Endodermal cell (in vitro differentiated cells): ENCODE measurements at places on chromosomes 6 and 20.

- DNase-seq, result no peak
Measured at GRCh38 chr6:169046483-169047192, 207.0 kb downstream of the THBS2 start.

- no peak for DNase-seq
Measured at GRCh38 chr6:144641286-144641685, 356.2 kb downstream of the UTRN start.

GRCh38 chr20:60144404-60144803 lies 186.2 kb downstream of the CDH26 start:
- DNase-seq, result no peak

DNA sequence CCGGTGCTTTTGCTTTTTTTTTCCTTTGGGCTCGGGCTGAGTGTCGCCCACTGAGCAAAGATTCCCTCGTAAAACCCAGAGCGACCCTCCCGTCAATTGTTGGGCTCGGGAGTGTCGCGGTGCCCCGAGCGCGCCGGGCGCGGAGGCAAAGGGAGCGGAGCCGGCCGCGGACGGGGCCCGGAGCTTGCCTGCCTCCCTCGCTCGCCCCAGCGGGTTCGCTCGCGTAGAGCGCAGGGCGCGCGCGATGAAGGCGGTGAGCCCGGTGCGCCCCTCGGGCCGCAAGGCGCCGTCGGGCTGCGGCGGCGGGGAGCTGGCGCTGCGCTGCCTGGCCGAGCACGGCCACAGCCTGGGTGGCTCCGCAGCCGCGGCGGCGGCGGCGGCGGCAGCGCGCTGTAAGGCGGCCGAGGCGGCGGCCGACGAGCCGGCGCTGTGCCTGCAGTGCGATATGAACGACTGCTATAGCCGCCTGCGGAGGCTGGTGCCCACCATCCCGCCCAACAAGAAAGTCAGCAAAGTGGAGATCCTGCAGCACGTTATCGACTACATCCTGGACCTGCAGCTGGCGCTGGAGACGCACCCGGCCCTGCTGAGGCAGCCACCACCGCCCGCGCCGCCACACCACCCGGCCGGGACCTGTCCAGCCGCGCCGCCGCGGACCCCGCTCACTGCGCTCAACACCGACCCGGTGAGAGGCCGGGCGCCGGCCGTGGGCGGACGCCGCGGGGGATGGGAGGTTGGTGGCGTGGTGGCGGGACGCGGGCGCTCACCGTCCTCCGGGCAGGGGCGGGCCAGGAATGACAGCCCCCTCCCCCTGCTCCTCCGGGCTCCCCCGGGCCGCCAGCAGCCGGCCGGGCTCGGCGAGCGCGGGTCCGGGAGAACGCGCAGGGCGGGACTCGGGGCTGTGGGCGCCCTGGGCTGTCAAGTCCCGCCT lies 606 bp downstream of the ID4 start:
- DNase-seq, result peak; percentile 86

GRCh38 chr20:25685276-25686080 lies 11.2 kb downstream of the ZNF337 start:
- peak; percentile 65 for DNase-seq

- no peak for DNase-seq
Measured at GRCh38 chr6:119686644-119687043, 337.1 kb upstream of the MAN1A1 start.

DNA sequence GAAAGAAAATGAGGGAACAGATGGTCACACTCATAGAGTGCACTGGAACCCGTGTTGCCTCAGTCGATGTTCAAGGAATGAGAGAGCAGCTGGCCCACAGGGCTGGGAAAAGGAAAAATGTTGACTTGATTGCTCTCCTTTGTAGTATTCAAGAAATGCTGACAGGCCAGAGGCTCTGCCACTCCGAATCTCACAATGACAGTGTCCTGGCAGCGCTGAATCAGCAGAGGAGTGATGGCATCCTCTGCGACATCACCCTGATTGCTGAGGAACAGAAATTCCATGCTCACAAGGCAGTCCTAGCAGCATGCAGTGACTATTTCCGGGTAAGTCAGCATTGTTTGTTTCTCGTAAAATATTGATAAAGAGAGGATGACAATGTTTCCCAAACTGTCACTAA lies 51.3 kb downstream of the KLHL32 start:
- DNase-seq, result no peak

- no peak for DNase-seq
Measured at GRCh38 chr6:56593801-56594318, 48.8 kb downstream of the DST start.

GRCh38 chr20:20343932-20344331 lies 24.0 kb upstream of the INSM1 start:
- DNase-seq, result no peak

DNA sequence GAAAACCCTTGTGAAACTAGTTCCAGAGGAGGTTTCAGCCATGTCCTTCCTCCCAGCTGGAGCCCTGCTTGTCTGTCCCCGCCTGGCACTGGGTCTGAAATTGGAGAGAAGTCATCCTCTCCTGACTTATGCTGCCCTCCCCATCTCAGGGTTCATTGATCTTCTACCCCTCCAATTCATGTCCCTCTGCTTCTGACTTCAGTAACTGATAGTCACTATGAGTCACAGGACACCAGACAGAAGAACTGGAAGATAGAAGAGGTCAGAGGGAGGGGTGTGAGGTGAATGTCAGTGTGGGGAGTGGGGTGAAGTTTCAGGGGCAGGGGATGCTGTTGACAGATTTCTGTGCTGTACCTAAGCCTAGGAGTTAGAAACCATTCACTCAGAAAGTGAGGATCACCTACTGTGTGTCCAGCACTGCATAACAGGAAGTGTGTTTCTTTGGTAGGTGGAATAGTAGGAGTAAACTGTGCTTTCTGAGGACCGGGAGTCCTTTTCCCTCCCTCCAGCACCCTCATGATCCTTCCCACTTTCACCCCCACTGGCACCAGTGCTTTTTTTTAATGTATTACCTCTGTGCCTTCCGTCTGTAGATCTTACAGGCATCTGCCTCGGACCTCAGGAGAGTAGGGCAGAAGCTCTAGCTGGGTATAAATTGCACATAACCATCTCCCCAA lies 627 bp upstream of the RPP21 start:
- DNase-seq, result no peak

DNA sequence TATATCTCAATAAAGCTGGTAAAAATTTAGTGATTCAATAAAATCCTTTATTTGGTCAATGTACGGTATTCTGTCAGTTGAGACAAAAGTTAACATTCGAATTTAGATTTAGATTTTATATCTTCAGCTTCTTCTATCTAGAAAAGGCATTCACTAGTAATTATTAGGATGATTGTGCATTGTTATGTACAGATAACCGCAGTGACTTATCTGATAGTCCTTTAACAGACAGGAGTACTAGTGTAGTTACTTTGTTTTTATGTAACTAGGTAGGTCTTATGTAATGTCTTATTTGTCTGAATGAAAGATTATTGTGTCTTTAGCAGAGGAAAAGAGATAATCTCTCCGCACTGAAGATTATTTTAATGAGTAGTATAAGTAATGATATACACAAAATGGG lies 31.3 kb downstream of the TRIM27 start:
- DNase-seq, result no peak

GRCh38 chr20:5569021-5569420 lies 181.2 kb upstream of the SHLD1 start:
- no peak for DNase-seq

DNA sequence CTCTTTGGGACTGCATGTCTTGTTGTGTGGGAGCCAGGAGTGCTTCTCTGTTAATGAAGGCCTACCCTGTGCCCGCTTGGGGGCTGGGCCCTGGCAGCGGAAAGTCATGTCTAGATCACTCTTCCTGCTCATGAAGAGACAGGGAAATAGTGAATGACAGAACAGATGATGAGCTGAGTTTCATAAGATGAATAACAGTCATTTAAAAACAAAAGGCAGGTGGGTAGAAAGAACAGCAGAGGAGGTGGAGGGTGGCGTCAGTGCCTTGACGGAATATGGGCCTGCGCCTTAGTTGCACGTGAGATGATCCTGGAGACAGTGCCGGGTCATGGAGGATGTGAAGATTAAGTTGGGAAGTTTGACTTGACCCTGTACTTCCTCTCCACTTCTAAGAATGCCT lies 85.5 kb downstream of the ARID1B start:
- no peak for DNase-seq

DNA sequence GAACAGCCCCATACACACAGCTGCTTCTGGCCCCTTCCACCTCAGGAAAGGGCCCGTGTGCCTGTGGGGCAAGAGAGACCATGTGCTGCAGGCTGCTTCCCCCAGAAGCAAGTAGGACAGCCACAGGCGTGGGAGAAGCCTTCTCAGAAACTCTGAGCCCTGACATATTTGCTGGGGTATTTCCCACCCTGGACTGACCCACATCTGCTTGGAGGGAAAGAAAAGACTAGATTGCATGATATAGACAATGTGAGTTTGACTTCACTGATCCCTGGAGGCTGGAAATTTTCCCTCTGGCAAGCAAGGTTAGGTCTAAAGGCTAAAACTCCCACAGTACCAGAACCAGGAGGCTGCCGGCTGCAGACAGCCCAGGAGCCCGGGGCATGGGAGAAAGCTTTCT lies 213.3 kb upstream of the SSTR4 start:
- peak; percentile 11 for DNase-seq

- peak; percentile 35 for DNase-seq
Measured at GRCh38 chr6:149939356-149939648, 2.5 kb upstream of the ULBP2 start.

- no peak for DNase-seq
Measured at GRCh38 chr6:157092736-157093135, 230.6 kb downstream of the TMEM242 start.

GRCh38 chr6:161476711-161477110 lies 202.8 kb upstream of the AGPAT4 start:
- no peak for DNase-seq

GRCh38 chr20:60171313-60171712 lies 213.1 kb downstream of the CDH26 start:
- DNase-seq, result no peak

DNA sequence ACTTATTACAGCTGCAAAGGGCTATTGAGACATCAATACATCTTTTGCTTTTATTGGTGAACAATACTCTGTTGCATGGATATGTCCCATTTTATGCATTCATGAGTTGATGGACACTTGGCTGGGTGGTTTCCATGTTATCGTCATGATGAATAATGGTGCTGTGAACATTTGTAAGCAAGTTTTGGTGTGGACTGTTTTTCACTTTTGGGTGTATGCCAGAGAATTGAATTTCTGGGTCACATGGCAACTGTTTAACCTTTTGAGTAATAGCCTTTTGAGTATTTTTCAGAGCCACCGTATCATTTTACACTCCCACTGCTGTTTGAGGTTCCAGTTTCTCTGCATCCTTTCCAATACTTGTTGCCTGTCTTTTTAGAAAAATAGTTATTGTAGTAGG lies 107.0 kb downstream of the JARID2 start:
- no peak for DNase-seq

DNA sequence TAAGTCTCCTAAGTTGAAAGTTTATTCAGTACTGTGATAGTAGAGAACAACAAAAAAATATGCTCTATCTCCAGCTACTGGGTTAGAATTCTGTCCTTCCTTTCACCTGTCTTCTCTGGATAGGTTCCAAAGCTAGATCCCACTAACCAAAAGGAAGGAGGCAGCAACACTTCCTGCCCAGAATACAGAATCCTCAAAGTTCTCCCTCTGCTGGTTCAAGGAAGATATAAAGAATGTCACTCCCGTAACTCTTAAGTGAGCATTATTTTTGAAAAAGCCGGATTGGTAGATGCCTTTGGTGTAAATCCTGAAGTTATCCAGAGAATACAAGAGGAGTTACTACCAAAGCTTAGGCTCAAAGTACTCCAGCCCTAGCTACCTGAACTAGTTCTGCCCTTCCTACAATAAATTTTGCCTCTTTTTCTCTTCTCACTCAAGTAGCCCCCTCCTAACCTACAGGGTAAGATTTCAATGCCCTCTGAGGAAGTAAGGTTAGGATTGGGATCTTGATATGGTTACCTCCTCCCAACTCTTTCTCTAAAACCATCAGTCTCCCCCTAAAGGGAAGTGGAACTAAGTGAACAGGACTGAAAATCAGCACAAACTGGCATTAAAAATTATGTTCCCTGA lies 26.0 kb upstream of the CRIP3 start:
- DNase-seq, result peak; percentile 52

- DNase-seq, result no peak
Measured at GRCh38 chr6:92126088-92126487, 1293.3 kb downstream of the EPHA7 start.

DNA sequence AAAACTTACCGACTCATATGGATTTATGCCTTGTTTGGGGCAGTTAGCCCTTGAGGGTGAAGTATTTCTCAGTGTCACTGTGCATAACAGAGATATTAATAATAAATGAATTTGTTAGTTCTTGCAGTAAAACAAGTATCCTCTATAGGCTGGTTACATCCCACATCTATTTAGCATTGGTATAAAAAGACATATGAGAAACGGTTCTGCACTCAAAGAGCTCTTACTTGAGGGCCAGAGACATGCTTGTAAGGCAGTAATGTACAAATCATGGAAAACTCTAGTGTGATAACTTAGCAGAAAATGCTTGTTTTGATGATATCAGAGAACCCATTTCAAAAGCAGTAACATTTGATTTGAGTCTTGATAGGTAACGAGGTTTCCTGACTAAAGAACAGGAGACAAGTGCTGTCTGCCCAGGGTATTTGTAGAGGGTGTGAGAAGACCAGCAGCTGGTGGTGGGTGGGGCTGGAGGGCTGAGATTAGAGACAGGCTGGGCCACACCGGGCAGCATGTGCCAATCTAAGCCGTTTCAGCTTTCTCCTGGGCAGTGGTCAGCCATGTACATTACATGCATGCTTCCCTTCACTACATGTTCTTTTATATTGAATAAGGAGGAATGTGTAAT lies 46.3 kb downstream of the TULP4 start:
- DNase-seq, result no peak

- peak; percentile 38 for DNase-seq
Measured at GRCh38 chr20:37538003-37538402, 10.3 kb upstream of the BLCAP start.

DNA sequence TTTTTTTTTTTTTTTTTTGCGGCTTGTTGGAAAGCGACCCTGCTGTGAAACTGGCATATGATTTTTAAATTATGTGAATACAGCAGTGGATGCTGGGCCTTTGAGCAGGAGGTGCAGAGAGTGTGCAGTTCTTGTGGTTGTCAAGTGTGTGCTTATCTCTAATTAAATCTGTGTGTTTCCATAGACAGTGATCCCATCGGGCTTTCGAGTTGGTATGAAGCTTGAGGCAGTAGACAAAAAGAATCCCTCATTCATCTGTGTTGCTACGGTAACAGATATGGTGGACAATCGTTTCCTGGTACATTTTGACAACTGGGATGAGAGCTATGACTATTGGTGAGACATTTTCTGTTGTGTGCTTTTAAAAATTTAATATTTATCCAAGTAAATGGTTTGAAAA lies 52.4 kb downstream of the L3MBTL3 start:
- DNase-seq, result no peak

DNA sequence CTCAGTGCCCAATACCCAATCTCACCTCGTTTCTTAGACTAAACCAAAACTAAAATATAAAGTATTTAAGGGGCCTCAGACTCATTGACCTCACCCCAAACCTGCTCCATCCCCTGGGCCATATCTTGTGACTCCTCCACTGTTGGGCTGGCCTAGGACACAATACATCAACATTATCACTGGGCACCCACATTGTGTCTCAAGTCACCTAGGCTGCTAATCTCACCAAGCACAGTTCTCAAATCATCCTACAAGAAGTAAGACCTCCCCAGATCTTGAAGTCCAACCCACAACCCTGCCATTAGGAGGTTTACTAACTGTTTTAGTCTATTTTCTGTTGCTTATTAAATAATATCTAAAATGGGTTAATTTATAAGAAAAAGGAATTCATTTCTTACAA lies 96.2 kb downstream of the CRYBG1 start:
- no peak for DNase-seq

GRCh38 chr6:118639054-118639964 lies 12.1 kb downstream of the CEP85L start:
- no peak for DNase-seq

- no peak for DNase-seq
Measured at GRCh38 chr6:40371621-40372020, 215.5 kb downstream of the LRFN2 start.
